Neural crest cell (in vitro differentiated cells): ENCODE measurements at places on chromosomes 3 and 15. TPM values are rescaled to one million over a fixed set of nuclear protein-coding genes. Genes with fewer than 3 reads are reported as not detected.

Gene GMPS
- total RNA-seq: 129 and 131 TPM in 2 replicates

Gene CD200
- total RNA-seq: 66.7 and 67.0 TPM in 2 replicates

- no peak for DNase-seq
Measured at GRCh38 chr3:25692341-25692740, 27.6 kb upstream of the TOP2B start.

GRCh38 chr3:124609402-124609801, 120.8 kb upstream of the UMPS start:
- DNase-seq: no peak

- DNase-seq: no peak
Measured at GRCh38 chr3:14774431-14774830, 44.3 kb upstream of the FGD5 start.
